Left lung (tissue), 14 donors: ENCODE measurements at places on chromosomes 4 and X. TPM values are rescaled to one million over a fixed set of nuclear protein-coding genes. Genes with fewer than 3 reads are reported as not detected.
A peak's percentile ranks its signal among the peaks of the same experiment; 100 is the strongest.

DNA sequence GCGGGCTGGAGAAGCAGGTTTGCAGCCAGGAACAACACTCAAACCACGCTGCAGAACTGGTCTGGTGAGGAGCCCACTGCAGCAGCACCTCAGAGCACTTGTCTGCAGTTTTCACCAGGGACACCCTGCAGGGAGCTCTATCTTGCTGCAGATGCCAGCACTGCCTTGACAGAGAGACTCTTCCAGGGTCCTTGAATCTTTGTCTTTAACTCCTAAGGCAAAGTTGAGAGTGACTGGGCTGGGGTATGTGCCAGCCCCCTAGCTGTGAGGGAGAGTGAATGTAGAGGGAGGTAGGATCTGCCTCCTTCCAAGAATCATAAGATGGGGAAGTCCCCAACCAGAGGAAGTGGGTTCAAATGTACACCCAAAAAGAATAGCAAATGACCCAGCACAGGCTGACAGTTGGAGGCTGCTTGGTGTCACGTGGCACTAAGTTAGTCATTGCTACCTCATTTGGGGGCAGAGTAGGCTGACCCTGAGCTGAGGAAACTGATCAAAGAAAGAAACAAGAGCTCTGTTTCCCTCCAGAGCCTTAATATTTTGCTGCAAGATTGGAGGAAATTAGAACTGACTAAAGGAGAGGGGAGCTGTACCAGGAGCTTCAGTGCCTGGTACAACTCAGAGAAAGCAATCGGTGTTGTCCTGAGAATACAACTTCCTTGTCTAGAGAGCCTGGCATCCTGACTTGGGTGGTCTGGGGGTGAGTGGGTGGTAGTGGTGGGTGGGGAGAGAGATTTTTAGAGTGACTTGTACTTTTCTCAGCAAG lies 28.2 kb upstream of the HUWE1 start:
- peak; percentile 35 for DNase-seq

NSG1 gene
- polyA plus RNA-seq, result 73.0 TPM

- DNase-seq, result no peak
These were observed 269.3 kb downstream of the STIM2 start for GRCh38 chr4:27129871-27130366.

PTPN13 gene
- polyA plus RNA-seq, result 93.9 TPM

CD40LG gene
- 0.46 TPM for polyA plus RNA-seq

DNA sequence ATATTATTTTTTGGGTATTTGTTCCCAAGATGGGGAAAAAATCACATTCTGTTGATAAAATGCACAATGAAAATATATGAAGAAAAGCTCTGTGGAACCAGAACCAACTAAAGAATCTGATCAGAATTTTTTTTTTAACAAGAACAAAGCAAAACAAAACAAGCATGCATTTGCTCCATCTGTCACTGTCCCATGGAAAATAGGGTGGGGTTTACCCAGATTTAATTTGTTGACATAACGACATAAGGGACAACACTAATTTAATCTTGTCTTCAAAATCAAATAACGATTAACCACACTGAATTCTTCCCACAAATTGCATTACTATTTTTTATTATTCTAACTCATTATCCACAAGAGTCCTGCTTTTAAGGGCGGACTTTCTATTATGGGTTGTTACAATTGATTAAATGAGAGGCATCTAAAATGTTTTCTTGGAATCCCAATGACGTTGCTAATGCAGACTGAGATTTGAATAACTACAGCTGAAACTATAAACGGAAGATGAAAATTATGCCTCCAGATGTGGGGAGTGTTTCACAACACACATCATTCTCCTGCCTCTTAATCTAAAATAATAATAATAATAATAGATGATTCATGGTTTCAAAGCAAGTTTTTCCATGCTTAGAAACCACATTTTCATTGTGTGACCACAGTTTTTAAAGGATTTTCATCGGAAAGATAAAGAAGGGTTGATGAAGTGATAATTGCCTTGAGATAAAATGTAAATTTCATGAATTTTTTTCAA lies 307.0 kb upstream of the CPEB2 start:
- DNase-seq, result peak; percentile 59
